ENCODE measurements at places on chromosomes 2 and 18. TPM values are rescaled to one million over a fixed set of nuclear protein-coding genes. Genes with fewer than 3 reads are reported as not detected.

GRCh38 chr2:222296911-222297599, 1.7 kb downstream of the PAX3 start:
- DNase-seq: no peak

GRCh38 chr18:160831-161570, 2.6 kb downstream of the USP14 start:
- DNase-seq: no peak

DNA sequence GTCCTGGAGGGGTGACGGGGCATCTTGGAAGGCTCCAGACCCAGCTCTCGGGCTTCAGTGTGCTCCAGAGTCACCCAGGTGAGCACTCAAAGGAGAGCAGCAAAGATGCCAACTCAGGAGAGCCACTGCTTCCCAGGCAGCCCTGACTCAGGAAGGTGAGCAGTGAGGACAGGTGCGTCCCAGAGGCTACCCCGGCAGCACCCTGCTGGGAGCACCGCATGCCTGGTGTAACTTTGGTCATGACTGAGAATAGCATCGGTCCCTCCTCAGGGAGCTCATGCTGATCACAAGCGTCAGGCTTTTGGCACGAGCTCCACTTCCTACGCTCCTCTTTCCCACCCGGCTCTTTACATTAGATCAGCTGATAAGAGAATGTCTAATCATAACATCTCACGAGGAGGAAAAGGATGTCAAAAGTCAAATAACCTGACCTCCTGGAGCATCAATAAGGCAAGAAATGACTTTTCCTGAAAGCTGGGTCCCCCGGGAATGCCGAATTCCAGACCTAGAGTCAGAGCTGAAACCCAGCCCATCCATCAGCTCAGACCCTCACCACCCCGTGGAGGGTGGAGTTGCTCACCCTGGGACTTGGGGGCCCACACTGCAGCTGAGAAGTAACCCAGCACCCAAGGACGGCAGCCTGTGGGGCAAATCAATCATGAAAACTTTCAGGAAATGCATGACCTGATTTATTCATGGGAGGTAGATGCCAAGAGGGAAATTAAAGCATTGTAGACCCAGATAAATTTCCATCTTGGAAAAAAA, 248.8 kb downstream of the ACKR3 start:
- DNase-seq: no peak

- no peak for DNase-seq
Observed at GRCh38 chr2:144261966-144262365, 258.0 kb downstream of the ZEB2 start.

GRCh38 chr18:8707556-8708300, 2.4 kb downstream of the MTCL1 start:
- DNase-seq: no peak

- DNase-seq: no peak
Observed at GRCh38 chr2:176246331-176246730, 22.9 kb upstream of the MTX2 start.

DNA sequence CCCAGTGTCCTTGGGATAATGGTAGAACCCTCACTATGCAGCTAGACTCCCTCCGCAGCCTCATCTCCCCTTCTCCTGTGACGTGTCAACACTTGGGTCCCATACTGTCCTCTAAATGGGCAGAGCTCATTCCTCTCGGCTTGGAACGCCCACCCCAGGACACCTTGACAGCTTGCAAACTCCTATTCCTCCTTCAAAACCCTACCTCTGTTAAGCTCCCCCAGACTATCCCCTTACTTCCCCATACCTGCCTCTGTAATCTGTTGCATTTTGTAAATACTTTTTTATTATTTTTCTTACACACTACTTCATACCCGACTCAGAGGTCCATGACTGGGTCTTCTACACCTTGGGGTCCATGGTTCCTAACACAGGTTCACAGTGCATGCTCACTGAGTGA, 28.0 kb downstream of the STEAP3 start:
- no peak for DNase-seq

DNA sequence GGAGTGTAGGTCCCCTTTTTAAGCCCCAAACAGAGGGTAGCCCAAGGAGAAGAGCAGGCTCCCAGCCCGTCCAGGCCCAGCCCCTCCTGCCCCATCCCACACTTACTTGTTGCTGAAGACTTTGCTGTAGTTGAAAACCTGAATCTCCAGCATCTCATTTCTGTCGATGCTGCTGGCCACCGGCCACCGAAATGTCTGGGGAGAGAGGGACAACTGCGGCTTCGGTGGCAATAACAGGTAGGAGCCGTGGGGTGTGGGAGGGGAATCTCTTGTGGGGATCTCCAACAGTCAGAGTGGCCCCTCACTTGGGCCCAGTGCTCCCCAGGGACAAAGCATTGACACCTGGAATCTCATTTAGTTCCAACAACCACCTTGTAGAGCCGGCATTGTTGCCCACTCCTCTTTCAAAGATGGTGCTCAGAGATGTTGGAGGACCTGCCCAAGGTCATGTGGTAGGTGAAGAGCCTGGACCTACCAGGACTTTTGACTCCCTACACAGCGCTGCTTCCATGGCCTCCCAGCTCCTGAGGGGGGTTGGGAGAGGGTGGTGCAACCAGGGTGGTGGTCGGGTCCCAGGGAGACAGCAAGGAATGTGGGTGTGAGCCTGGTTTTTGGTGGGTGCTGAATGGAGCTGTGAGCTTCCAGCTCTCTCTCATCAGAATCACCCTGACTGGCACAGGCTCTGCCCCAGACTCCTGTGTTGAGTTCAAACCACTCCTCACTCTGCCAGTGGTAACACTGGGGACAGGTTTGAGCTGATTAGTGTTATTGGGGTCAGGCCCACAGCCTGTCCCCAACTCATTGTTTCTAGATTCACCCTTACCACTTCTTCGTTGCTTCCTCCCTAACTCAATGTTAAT, 50.0 kb upstream of the OTOF start:
- no peak for DNase-seq

- DNase-seq: no peak
Observed at GRCh38 chr2:188381614-188382013, 89.9 kb downstream of the GULP1 start.

UGT1A4 gene
- not detected for total RNA-seq

SMIM21 gene
- not detected for total RNA-seq

XDH gene
- total RNA-seq: not detected

Data from right atrium auricular region (tissue), 2 donors.